ENCODE measurements at places on chromosomes 5 and 9.

DNA sequence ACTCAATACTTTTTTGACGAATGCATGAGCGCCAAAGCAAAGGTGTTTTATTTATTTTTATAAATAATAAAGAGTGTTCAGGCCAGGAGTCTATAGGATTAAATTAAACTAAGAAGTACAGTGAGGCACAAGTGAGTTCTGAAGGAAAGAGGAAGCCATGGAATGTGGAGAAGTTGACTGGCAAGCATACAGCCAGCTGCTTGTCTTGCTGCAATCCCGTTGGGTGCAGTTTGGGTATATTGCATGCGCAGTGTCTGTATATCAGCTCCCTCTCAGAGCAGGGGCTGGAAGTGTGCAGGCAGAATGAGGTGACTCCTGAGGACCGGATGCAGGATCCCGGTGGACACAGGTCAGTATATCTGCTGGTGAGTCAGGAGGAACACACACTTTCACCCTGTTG is 315.6 kb downstream of the ZSWIM6 start:
- no peak for DNase-seq

GRCh38 chr9:101578378-101578777 is 16.4 kb downstream of the PPP3R2 start:
- no peak for DNase-seq

DNA sequence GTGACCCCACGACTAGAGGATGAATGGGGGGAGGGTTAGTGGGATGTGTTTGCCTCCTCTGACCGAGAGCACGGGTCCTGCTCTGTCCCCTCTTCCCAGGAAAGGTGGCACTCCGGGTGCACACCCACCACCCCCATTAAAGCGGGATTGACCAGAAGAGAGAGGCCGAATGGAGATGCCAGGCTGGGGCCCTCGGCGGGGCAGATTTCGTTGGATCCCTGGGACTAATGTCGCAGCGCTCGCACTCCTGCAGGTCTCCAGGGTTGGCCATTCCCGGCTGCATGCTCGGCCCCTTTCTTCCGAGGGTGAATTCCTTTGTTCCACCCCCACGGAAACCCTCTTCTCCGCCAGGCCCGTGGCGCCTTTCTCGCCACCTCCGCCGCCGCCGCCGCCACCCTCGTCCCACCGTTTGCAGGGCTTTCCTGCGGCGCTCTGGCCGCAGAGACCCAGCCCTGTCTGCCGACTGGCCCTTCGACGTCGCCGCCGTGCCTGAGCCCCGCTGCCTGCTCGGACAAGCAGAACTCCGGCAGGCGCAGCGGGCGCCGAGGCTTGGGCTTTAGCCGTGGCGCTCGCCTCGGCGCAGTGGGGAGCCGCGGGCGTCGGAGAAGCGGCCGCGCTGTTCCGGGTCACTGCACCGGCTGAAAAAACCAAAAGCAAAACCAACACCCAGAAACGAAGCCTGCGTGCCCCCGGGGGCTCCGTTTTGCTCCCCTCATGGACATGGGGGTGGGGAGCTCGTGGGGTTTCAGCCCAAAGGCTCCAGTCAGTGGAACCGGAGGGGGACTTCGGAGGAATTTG is 11.8 kb downstream of the LMX1B start:
- DNase-seq = no peak

DNA sequence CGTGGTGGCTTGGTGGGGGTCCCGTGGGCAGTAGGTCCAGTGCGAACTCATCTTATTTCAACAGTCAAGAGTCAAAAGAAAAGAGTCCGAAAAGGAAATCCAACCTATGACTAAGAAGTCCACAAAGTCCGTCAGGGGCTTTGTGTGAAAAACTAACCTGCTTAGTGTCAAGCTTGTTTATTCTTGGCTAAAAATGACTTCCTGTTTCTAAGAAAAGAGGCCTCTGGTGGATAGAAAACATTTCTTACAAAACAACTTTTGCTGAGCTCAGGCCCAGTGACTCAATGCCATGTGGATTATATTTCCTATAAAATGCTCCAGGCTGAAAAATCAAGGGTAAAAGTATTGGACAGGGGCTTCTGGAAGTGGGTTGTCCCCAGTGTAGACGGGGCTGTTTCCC is 105.9 kb downstream of the GADD45G start:
- DNase-seq = no peak

DNA sequence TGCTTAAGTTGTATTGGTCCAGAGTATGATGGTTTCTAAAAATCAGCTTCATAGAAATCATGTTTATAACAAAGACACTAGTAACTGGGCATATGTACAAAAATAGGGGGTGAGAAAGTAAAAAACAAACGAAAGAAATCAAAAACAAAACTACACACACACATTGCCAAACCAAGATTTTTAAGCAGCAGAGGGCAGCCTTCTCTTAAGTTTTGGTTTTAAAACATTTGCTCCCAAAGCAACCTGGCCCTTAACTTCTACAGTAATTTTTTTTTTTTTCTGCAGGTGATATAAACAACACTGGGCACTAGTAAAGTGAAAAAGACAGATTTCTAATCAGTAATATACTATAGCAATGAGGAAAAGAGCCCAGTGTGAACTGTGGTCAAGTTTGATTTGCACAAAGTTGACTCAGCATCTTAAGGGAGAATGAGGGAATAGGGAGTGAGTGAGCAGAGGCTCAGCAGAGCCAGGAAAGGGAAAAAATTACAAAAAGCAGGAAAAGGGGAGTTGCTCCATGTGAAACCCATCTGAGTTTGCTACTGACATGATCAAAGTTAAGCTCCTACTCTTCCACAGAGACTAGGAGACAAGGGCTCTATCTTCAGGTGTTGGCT is 13.4 kb upstream of the GAPT start:
- no peak for DNase-seq

DNA sequence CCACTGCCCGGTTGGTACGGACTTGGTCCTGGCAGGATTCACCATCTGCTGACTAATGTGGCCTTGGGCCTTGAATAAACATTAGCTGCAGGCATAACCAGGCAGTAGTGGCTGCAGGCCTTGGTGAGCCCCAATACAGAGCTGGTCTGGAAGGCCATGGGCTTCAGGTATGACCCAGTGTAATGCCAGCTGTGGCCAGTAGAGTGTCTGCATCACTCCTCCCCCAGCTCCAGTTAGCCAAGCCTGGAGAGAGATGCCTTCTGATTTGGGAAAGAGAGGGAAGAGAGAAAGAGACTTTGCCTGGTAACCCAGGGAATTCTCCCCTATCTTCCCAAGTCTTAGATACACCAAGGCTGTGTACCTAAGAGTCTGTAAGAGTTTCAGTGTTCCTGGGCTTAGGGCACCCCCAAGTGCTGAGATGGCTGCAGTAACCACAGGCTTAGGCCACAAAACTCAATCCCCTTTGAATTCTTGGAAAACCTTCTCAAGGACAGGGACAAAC is 5.6 kb upstream of the C5 start:
- DNase-seq = no peak

GRCh38 chr9:112552229-112553056 is 65.8 kb downstream of the KIAA1958 start:
- DNase-seq = no peak

- no peak for DNase-seq
Observed at GRCh38 chr5:15263406-15263805, 236.6 kb upstream of the FBXL7 start.

- no peak for DNase-seq
Observed at GRCh38 chr5:72032788-72033187, 74.5 kb upstream of the MAP1B start.

DNA sequence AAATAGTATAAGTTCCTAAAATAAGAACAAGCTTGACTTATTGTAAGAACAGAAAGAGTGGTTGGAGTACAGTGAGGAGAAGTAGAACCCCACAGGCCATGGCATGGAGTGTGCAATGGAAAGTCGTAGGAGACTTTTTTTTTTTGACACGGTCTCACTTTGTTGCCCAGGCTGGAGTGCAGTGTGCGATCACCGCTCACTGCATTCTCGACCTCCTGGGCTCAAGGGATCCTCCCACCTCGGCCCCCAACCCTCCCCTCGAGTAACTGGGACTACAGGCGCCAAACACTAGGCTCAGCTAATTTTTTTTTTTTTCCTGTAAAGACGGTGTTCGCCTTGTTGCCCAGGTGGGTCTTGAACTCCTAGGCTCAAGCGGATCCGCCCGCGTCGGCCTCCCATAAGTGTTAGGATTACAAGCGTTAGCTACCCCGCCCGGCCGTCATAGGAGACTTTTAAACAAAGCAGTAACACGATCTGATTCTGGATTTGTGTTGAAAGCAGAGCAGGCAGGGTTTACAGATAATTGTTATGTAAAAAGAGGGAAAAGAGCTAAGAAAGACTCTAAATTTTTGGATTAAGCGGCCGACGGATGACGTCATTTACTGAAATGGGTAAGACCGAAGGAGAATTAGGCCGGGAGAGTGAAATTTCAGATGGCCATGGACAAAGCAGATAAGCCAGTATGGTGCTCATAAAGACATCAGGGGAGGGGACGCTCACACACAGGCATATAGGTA is 752 bp downstream of the TSTD2 start:
- peak; percentile 48 for DNase-seq

DNA sequence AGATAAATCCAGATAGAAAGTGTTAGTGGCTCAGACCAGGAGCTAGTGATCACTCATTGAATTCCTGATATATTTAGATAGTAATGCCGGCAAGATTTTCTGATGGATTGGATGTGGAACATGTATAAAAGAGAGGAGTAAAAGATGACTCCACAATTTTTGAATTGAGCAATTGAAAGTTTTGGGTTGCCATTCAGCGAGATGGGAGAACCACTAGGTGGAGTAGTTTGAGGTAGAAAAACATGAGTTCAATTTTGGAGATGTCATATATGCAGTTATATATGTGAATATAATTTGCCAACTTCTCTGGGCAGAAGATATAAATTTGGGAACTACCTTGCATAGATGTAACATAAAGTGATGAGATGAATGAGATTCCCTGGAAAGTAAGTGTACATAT is 502.5 kb upstream of the SEMA6A start:
- no peak for DNase-seq

DNA sequence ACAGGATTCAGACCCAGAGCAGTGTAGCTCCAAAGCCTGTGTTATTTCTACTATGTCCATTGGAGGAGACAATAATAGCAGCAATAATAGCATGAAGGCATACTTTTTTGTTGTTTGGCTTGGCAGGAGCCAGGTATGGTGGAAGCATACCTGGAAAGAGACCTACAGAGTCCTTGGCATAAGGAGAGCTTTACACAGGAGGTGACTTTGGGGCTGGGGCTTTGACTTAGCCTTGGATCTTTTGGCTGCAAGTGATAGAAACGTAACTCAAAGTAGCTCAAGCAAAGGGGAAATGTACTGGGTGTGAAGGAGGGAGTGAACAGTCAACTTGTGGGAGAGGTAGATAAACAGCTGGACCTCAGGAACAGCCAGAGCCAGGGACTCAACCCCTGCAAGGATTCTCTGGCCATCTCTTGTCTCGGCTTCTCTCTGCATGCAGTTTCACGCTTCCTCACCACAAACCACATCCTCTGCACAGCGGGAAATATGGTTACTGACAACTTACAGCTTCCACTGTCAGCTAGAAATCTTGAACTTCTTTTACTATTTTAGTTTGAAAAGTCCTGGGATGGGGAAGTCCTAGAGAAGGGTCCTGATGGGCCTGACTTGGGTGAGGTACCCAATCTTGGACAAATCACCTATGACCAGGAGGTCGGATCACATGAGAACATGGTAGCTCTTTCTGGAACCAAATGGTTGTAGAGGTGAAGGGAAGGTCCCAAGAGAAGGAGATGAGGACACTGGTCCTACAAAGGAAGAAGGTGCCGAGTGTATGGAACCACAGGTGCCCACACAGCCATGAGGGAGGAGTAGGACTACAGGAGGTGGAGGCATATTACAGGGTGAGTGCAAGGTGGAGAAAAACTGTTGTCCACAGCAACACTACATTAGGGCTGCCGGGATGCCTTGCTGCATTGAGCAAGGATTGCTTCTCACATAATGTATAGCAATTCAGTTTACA is 47.0 kb upstream of the TGFBR1 start:
- peak; percentile 5 for DNase-seq

GRCh38 chr5:43301653-43302091 is 11.5 kb downstream of the HMGCS1 start:
- DNase-seq = no peak

GRCh38 chr9:107214915-107215314 is 68.2 kb upstream of the RAD23B start:
- no peak for DNase-seq

DNA sequence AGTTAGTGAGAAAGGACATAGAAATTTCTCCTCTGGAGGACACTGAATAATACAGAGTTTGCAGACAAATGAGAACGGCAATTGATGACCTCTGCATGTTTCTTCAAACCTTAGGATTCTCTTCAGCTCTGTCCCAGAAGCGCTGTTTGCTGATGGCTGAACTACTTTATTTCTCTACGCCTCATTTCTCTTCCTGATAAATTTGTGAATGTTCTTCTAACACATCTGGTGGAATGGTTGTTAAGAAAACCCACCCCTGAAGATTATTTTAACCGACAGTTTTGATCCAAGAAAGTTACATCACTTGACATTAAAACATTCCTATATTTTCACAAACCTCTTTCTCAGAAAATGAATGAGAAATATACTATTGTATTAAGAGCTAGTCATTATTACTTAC is 1150.6 kb downstream of the DTWD2 start:
- DNase-seq = no peak

DNA sequence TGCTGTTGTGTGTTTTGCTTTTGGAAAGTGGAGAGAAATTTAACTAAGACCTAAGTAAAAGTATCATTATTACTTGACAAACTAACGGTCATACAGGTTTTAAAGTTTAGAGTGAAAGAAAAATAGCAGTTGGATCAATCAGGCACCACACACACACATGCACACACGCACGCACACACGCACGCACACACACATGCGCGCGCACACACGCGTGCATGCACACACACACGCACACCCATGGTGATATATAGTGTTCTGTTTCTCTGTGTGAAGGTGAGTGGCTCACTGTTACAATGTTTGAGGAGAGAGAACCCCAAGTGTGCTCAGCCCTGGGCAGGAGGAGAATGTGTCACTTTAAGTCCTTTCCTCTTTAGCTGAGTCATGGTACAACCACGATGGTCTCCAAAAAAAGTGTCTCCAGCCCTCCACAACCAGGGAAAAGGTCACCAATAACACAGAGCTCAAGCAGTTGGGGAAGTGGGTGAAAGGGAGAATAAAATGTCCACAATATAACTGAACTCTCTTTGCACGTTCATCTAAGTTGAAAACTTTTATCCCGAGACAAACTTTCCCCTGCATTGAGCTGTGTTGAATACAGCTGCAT is 3.2 kb downstream of the ZNF366 start:
- no peak for DNase-seq

DNA sequence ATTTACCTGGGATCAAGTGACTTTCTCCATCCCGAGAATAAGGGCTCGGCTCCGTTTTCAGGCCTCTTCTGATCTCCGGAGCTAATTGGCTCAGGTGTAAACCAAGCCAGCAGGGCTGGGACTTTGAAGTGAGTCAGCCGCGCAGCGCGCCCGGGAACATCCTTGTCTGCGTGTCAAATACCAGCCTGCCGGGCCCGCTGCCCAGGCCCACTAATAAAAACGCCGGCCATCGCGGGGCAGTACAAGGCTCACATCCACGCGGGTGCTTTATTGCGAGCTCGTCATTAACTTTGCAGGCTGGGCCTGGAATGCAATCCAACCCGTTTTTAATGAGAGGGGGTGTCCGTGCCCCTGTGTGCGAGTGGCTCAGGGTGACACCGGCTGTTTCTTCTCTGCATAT is 416.8 kb downstream of the IRX2 start:
- DNase-seq = no peak

GRCh38 chr5:37737326-37738056 is 102.3 kb downstream of the GDNF start:
- DNase-seq = no peak

All from SK-N-MC (cell line).